CD4-positive, alpha-beta T cell treated with Interleukin-17A for 1 hour (primary cell): ENCODE measurements at places on chromosomes 3 and 15.
A peak's percentile ranks its signal among the peaks of the same experiment; 100 is the strongest.

- DNase-seq = peak; percentile 34
Observed at GRCh38 chr15:66251790-66252684, 1.5 kb downstream of the MEGF11 start.

DNA sequence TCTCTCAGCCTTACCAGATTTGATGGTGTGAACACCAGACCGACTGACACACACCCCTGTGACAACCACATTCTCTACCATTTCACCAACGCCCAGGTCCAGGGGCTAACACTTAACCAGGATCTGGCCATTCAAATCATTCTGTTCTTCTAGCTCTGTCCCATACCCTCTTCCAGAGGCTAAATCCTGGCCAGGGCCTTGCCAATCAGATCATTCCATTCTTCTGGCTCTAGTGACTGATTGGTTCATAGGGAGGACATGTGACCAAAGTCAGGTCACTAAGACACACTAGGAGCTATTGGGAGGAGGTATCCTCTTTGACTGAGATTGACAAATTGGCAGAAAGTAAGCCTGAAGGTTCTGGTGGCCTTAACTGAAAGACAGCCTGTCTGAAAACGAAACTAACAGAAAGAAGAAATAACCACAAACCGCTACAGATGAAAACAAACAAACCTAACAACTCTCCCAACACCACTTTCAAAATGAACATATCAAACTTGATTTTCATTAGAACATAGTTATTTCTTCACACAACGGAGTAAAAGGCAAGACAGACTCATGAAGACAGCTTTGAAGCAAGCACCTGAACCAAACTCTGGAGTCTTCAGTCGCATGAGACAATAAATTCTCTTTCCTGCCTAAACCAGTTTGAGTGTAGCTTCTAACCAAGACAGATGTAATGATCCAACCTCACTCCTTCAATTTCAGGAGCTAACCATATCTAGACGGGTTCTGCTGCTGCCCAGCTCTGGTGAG, 68.5 kb downstream of the TRANK1 start:
- peak; percentile 83 for DNase-seq

DNA sequence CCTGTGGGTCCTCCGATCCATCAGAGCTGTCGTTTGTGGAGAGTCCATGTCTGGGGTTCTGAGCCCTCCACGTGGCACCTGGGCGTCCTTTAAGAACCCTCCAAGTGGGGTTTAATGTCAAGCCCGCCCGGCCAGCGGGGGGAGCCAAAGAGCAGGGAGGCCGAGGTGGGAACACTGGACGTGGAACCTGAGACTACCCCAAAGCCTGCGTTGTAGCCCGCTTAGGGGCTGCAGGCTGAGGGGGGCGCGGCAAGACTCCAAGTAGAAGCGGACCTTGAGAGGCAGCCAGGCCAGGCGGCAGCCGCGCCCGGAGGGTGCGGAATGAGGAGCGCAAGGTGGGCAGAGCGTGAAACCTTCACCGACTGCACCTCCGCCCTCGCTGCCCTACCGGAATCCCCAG, 126.2 kb upstream of the ATP10A start:
- no peak for DNase-seq

GRCh38 chr15:88220443-88221335, 35.9 kb downstream of the NTRK3 start:
- no peak for DNase-seq

DNA sequence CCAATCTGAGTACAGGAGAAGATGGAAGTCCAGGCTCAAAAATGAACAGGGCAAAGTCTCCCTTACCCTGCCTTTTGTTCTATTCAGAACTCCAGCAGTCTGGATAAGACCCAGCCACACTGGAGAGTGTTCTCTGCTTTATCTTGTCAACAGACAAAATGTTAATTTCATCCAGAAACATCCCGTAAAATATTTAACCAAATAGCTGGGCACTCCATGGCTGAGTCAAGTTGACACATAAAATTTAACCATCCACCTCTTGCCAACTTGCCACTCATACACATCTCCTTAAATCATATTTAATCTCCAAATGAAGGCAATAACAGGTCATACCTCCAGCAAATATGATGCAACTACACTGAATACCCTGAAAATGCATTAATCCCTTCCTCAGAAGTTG, 33.6 kb downstream of the MKRN3 start:
- no peak for DNase-seq

GRCh38 chr3:98531622-98532274, at the start of gene GPR15:
GPR15 (plus strand) TSS chr3:98531978; CDS start chr3:98532034, 56 bp downstream.
- DNase-seq = no peak

- no peak for DNase-seq
Observed at GRCh38 chr3:123330441-123330991, 118.4 kb downstream of the ADCY5 start.
